ENCODE measurements at places on chromosomes 6 and 20. TPM values are rescaled to one million over a fixed set of nuclear protein-coding genes. Genes with fewer than 3 reads are reported as not detected.

DNA sequence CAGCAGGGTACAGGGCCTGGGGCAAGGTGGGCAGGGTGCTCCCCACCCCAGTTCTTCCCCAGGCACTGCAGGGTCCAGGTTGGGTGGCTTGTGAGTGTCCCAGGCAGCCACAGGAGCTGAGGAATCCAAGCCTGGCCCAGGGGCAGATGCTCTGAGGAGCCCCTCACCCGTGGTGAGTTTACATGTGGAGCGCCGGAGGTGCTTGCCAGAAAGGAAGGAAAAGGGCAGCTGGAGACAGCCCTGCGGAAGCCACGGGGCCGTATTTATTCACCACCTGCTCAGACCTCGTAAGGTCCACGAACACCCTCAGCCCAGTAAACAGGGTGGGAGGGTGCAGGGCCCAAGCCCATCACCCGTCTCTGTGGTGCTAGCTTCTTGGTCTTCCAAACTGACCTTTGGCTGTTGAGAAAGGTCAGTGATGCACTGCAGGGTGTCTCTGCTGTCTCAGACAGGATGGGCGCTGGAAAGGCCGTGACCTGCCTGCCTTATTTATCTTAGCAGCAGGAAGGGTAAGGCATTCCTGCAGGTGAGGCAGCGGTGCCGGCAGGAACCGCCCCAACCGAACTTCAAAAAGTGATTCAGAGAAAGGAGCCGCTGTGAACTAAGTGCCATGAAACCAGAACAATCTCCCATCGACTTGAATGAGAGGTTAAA is 4.0 kb upstream of the FRMD1 start:
- no peak for DNase-seq

GRCh38 chr6:6915813-6916547 is 191.8 kb upstream of the RREB1 start:
- DNase-seq, result peak; percentile 89

GRCh38 chr6:20680697-20681165 is 146.5 kb downstream of the CDKAL1 start:
- no peak for DNase-seq

GRCh38 chr6:154466971-154467679 is 43.4 kb downstream of the CNKSR3 start:
- DNase-seq, result no peak

- DNase-seq, result no peak
These were observed 4.3 kb downstream of the ARFRP1 start for GRCh38 chr20:63703471-63703975.

GRCh38 chr6:43695215-43695966 is 7.8 kb upstream of the MRPS18A start:
- no peak for DNase-seq

DNA sequence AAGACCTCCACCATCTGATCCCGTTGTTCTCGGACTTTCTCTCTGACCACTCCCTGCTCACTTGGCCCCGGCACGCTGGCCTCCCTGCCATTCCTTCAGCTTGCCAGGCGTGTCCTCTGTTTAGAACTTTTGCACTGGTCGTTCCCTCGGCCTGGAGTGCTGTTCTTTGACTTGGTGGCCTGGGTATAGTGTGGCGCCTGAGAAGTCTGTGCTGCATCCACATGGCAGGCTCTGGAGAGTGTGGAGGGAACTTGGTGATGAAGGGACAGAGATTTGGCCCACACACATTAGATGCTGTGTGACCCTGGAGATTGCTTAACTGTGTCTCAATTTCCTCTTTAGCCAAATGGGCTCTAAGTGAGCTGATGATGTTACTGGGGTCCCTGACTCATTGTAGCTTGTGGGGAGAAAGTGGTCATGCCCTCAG is 13.0 kb upstream of the TGM2 start:
- DNase-seq, result no peak

DNA sequence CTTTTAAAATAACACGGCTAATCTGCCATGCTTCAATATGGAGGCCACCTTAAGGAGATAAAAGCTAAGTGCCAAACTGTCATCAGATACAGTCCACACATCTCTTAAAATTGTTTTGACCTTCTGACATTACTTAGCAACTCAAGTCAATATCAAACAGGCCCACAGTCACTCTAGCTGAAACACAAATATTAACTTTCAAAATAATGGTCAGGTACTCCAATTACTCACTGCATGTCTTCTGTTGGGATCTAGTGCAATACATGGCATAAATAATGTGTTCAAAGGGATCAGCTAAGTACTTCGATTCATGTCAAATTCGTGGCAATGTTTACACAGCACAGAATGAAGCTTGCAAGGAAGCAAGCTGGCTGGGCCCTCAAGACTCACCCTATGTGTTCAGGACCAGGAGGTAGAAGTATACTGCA is 133.9 kb upstream of the BEND6 start:
- no peak for DNase-seq

GRCh38 chr20:41865938-41866337 is 247.8 kb upstream of the CHD6 start:
- no peak for DNase-seq

DNA sequence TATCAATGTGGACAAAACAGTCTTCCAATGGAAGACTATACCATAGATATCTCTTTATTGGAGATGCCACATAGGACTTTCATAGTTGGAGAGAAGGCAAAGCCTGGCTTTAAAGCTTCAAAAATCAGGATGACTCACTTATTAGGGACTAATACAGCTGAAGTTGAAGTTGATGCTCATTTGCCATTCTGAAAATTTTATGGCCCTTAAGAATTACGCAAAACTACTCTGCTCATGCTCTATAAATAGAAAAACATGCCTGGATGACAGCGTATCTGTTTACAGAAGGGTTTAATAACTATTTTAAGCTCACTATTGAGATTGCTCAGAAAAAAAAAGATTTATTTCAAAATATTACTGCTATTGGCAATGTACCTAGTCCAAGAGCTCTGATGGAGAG is 155.5 kb upstream of the DST start:
- DNase-seq, result no peak

GRCh38 chr20:31607640-31608250 is 2.7 kb downstream of the ID1 start:
- no peak for DNase-seq

DNA sequence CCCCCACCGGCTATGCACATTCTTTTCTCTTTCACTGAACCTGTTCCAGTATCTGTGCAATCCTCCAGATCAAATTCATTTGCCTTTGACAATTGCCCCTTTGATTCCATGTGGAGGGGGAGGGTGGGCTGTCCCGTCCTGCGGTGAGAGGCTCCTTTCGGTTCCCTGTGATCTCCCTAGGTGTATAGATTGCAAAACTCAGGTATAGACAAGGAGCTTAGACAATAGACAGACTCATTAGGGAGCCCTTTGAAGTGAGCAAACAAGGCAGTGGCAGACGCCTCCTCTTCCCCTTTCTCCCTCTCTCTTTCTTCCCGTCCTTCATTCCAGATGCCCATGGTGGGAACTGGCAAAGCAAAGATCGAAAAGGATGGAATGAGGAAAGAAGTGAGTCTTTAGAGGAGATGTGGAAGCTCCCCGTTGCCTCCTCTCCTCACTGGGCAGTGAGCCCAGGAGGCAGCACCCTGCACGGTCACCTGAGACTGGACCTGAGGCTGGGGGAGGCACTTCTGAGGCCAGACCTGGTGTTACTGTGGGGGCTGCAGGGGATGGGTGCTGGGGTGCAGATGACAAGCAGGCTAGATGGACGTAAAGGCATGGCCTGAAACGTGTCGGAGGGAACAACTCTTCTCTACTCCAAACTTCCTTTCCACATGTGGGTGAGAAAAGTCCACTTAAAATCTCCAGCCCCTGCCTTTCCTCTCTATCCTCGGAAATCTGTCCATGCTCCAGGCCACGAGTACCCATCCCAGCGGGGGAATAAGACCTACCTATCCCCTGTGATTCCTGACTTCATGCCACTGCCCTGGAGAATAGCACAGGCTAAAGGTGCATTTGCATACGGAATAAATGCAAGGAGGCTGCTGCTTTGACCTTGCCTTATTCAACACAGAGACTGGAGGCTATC is 256.6 kb upstream of the FOXQ1 start:
- DNase-seq, result no peak

- no peak for DNase-seq
These were observed 280.3 kb downstream of the CDC5L start for GRCh38 chr6:44667668-44668390.

The PGC gene
- total RNA-seq, result 0.96 TPM

The CASS4 gene
- total RNA-seq, result 2.2 TPM

The BPIFB2 gene
- not detected for total RNA-seq

The ISM1 gene
- 6.7 TPM for total RNA-seq

The SASH1 gene
- total RNA-seq, result 63.8 TPM

The HLA-DOB gene
- total RNA-seq, result not detected

The FOXF2 gene
- total RNA-seq, result 0.96 TPM

The SLC17A4 gene
- total RNA-seq, result 2.4 TPM

The MEI4 gene
- total RNA-seq, result 3.4 TPM

The MATN4 gene
- total RNA-seq, result not detected

The PREX1 gene
- total RNA-seq, result 6.5 TPM

All from umbilical cord (tissue), 2 donors.